T follicular helper cell (primary cell): ENCODE measurements at places on chromosomes 12 and 14.
A peak's percentile ranks its signal among the peaks of the same experiment; 100 is the strongest.

DNA sequence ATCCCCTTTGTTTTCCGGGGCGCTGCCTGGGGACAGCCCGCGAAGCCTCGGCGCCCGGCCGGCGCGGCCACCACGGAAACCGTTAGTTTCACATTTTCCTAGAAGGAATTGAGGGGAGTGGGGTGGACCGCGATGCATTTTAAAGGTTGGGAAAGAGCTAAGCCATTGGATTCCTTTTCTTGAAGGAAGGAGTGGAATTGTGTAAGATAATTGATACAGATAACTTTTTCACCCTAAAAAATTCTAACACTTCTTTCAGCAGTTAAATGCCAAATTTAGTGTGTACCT is 137.1 kb downstream of the MON2 start:
- DNase-seq, result no peak

- peak; percentile 40 for DNase-seq
Measured at GRCh38 chr14:22002860-22003284, 329.3 kb upstream of the OR4E1 start.

GRCh38 chr12:109307051-109307450 is 2.0 kb downstream of the FOXN4 start:
- DNase-seq, result no peak

GRCh38 chr14:61705017-61705416 is 9.7 kb downstream of the HIF1A start:
- no peak for DNase-seq

GRCh38 chr14:32623300-32624093 is 294.4 kb downstream of the AKAP6 start:
- DNase-seq, result no peak

DNA sequence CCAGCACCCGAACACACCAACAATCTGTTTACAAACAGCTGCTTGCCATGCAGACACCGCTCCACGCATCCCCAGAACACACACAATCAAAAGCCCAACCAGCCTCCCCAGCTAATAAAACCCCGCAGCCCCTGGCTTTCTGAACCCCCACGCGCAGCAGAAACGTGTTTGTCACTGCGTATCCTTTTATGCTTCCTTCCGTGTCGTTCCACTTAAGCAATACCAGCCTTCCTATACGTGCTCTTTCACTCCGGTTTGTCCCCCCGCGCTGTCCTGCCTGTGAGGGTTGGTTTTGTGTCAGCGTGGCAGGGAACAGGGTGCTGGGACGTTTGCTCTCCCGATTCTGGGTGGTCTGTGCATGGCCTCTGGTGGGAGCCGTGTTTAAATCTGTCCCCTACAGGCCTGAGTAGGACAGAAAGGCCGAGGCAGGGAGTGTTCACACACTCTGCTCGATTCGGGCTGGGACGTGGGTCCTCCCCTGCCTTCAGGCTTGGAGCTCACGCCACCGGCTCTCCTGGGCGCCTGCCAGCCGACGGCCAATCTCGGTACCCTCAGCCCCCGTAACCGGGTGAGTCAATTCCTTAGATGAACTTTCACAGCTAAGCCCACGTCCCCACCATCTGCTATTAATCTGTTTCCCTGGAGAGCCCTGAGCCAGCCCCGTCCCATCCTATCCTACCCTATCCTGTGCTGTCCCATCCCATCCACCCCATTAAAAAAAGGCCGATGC is 60.0 kb downstream of the NOC4L start:
- no peak for DNase-seq

GRCh38 chr12:131796754-131797587 is 31.2 kb upstream of the MMP17 start:
- no peak for DNase-seq

GRCh38 chr12:62279058-62279457 is 18.9 kb downstream of the USP15 start:
- no peak for DNase-seq

- no peak for DNase-seq
Measured at GRCh38 chr14:64745511-64746091, 41.4 kb downstream of the PLEKHG3 start.

- no peak for DNase-seq
Measured at GRCh38 chr14:86072116-86072894, 542.4 kb downstream of the FLRT2 start.

- no peak for DNase-seq
Measured at GRCh38 chr14:48333221-48333920, 658.0 kb upstream of the MDGA2 start.

DNA sequence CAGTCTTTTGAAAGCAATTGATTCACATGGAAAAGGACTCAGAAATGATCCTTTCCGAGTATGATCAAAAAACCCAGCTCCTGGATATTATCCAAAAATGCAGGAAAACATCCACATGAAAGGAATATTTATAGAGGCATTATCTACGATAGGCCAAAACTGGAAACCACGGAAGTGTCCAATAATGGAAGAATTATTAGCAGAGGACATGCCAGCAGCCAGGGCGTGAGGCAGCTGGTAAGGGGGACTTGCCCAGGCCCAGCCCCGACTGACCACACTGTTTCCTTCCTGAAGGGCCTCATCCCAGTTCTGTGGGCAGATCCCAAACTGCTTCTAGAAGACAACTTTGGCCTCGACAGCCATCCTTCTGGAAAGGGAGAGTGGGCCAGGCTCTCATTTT is 20.5 kb downstream of the ACTN1 start:
- no peak for DNase-seq

DNA sequence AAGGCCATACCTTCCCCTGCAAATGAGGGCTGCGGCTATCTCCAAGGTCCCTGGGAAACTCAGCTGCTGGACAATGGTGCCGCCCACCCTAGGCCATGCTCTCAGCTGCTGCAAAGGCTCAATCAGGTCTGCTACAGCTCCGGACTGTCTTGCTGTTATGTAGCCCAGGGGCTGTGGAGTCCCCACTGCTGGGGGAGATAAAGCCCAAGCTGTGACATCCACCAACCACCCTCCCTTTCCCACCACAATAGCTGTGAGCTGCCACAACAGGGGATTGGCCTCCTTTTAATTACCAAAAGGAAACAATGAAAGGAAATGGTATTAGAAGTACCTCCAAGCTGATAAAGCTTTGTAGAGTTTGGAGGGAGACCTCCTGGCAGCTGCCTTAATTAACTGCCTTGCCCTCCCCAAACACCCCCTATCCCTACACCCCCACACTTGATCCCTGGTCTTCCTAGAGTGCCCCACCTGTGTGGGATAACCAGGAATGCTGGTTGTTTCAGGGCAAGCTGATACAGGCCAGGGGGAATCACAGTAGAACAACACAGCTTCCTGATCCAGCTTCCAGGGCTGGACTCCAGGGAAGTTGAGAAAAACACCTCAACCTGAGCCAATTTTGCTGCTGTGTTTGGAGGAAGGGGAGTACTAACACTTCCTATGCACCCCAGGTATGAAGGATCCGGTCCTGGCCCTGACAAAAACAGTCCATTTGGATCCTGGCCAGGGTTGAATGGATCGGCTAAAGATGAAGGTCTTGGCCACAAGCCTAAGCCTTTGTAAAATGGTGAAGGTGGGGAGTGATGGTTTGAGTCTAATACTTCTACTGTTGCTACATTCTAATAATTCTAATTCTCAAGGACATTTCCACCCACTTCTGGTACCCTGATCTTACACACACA is at the start of gene VWF:
Gene VWF (minus strand): TSS at position 260 of the 899 bp plus-strand sequence. CDS start 1,474 bp downstream, outside the sequence.
- DNase-seq, result no peak

GRCh38 chr12:106692896-106693820 is 81.3 kb upstream of the RIC8B start:
- DNase-seq, result no peak

DNA sequence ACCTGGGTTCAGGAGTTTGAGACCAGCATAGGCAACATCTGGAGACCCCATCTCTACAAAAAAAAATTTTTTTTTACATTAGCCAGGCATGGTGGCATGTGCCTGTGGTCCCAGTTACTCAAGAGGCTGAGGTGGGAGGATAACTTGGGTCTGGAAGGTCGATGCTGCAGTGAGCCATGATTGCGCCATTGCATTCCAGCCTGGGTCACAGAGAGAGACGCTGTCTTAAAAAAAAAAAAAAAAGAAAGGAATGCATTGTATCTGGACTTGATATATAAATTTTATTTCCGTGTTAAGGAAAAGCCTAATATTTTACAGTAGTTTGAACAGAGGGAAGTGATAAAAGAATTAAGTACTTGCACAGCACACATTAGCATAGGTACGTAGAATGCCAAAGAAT is 97.2 kb downstream of the ZC3H14 start:
- DNase-seq, result no peak

DNA sequence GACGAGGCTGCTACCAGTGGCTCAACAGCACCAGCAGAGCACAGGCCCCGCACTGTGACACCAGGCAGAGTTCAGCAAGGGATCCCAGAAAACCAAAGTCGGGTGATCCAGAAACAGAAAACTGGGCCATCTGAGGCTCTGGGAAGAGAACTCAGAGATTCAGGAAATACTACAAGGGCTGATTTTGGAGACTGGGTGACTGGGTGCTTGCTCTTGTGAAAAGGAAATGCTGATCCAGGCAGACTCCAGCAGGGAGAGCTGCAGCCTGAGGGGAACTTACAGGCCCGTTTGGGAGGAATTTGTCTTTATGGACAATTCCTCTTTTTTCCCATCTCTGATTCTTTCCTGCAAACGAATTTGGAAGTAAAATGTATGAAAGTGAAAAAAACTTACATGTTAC is 28.2 kb downstream of the FOXN3 start:
- no peak for DNase-seq

- no peak for DNase-seq
Measured at GRCh38 chr14:100004392-100004791, 60.8 kb upstream of the EVL start.

GRCh38 chr12:70283232-70283631 is 40.0 kb downstream of the CNOT2 start:
- no peak for DNase-seq

DNA sequence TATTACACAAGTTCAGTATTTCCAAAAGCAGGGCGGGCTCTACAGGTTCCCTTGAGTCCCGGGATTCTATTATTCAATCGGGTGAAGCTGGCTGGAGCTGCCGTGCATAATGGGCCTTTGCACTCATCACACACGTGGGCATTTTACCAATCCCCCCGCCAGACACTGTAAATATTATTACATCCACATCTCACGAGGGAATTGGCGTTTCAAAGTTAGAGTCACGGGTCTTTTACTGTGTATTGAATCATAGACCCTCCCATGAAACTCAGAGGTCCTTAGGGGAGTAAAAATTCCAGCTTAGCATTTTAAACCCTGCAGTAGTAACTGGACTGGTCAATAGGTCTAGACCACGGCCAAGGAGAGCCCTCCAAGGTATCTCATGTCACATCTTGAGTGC is 70.3 kb downstream of the MAP1LC3B2 start:
- no peak for DNase-seq

GRCh38 chr12:94616203-94616729 is 34.1 kb downstream of the TMCC3 start:
- no peak for DNase-seq

DNA sequence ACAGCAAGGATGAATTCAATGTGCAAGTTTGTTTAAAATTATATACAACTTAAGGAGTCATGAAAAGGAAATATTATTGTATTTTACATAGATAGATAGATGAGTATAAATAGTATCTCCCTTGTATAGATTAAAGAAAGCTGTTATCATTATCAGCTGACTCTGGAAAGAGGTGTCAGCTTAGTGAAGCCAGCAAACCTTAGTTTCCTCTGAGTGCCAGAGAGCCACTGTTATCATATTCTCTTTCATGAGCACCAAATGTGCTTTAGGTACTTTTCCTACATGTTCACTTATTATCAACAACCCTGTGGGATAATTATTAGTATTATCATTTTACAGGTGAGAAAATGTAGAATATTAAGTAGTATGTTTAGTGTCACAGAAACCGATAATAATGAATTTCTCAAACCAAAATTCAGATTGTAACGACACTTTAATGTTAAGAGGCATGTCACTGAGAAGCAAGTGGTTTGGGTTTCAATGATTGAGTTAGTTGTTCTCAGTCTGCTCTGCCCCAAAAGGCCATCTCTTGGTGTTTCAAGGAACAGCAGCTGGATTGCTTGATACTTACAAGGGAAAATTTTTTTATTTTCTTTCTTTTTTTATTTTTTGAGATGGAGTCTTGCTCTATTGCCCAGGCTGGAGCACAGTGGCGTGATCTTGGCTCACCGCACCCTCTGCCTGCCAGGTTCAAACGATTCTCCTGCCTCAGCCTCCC is 53.7 kb downstream of the PLEKHA5 start:
- DNase-seq, result no peak
